ENCODE measurements at places on chromosomes 4 and X. TPM values are rescaled to one million over a fixed set of nuclear protein-coding genes. Genes with fewer than 3 reads are reported as not detected.

DNA sequence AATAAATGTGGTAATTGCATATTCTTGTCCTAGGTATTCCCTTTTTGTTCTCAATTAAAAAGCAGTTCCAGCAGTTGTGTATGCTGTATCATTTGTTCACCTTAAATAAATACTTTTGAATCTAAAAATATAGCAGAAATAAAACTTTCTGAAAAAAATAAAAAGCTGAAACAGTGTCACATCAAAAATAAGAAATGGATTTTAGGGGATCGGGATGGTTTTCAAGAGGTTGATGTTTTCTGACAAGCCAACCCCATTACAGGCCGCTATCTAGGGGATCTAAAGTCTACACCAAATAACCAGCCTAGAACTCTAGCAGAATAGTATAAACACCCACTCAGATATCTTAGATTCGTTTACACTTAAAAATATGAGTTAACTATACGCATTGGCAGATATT is 95.4 kb upstream of the MAML3 start:
- DNase-seq, result no peak

- DNase-seq, result no peak
Observed at GRCh38 chrX:136850441-136851175, 29.9 kb downstream of the RBMX start.

- DNase-seq, result no peak
Observed at GRCh38 chr4:98491899-98492559, 166.4 kb downstream of the TSPAN5 start.

GRCh38 chr4:76993787-76994641 is 44.5 kb downstream of the SEPTIN11 start:
- no peak for DNase-seq

- DNase-seq, result no peak
Observed at GRCh38 chr4:74474345-74475090, 29.6 kb downstream of the AREG start.

DNA sequence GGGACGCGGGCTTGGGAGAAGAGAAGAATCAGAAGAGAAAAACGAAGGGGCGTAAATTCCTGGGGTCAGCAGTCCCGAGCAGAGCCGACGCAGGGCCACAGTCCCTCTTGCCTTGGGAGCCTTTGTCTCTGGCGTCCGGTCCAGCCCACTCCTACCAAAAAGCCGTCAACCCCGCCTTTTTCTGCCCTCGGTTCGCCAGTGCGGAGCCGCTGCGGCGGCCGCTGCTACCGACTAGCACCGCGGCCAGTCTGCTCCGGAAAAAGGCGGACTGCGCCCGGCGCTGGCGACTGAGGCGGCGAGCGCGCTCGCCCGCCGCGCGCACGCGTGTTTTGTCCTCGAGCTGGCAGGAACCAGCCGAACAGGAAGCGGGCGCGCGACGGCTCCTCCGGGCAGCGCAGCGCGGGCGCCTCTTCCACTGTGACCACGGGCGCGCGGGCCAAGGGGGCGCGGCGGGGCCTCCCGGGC is 502 bp downstream of the HNRNPDL start:
- DNase-seq, result no peak

DNA sequence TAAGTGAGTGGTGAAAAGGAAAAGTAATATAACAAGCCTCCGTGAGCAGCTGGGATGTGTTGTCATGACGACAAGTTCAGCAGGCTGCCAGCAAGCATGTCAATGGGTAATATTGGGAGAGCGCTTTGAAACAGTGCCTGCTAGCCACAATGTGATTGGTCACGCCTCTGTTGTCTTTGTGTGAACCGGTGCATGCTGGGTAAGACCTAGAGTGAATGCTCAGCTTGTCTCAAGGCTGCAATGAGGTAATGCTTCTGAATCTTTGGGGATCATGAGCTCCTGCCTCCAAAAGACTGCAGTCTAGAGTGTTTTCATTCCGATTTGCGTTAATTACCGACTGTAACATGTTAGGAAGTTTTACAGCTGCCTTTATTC is 54.9 kb downstream of the STOX2 start:
- DNase-seq, result peak; percentile 69

GRCh38 chr4:23720556-23720955 is 169.3 kb downstream of the PPARGC1A start:
- DNase-seq, result no peak

GRCh38 chrX:72255445-72255844 is 16.6 kb upstream of the ERCC6L start:
- DNase-seq, result no peak

DNA sequence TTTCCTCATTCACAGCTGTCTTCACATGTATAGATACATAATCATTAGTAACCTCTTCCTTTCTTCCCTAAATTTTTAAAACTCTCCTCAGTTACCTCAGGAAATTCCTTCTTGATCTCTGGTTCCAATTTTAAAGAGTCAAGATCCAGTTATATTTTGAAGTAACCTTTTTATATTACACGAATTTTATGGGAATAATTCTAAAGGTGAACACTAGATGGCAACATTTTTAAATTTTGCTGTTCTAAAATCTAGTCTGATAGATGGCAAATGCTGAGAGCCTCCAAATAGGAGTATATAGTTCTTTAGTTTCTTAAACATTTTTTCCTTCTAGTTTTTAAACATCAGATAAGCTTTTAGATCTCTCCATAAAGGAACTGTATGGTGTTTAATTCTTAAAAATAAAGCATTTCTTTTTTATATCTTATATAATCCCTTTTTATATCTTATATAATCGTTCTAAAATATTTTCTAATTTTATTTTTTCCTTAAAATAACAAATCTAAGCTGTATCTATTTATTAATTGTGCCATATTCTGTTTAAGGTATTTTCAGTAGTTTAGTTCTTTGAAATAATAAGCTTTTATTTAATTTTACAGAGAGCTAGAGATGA is 37.9 kb upstream of the PAPSS1 start:
- DNase-seq, result no peak

- no peak for DNase-seq
Observed at GRCh38 chr4:139689093-139689722, 23.6 kb downstream of the MGST2 start.

DNA sequence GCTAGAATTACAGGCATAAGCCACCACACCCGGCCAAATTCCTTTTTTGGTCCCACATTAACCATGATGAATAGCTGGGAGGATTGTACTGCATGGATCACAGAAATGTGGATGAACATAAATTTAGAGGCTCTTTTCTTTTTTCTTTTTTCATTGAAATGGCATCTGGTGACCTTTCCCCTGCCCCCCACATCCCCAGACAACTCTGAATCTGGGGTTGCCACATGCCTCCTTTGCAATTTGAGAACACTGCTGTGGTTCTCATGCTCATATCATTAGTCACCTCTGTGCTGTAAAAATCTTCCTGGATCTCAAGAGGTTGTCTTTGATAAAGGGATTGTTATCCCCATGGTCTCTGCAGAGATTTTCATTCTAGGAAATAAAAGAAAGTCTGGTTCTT is 22.8 kb upstream of the FMR1NB start:
- no peak for DNase-seq

DNA sequence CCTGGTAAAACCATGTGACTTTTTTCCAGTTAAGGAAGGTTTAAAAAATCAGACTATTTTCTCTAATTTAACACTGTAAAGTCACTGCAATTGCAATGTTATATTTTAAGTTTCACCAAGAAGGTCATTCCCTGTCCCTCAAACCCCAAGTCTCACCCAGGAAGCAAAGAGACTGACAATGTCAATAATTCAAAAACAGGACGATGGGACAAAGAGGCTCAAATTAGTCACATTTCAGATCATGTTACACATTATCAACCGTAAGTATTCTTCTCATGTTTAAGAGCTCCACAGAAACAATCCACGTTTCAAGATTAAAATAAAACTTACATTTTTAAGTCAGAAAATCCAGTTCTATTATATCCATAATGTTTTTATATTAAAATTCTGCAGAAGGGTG is 13.2 kb downstream of the SHISA3 start:
- no peak for DNase-seq

- peak; percentile 50 for DNase-seq
Observed at GRCh38 chr4:7101692-7102515, 34.0 kb upstream of the GRPEL1 start.

- no peak for DNase-seq
Observed at GRCh38 chr4:39526765-39527295, 409 bp downstream of the UGDH start.

- no peak for DNase-seq
Observed at GRCh38 chrX:70134116-70134477, 850 bp downstream of the IGBP1 start.

GRCh38 chrX:11196476-11196875 is 85.3 kb downstream of the HCCS start:
- no peak for DNase-seq

- DNase-seq, result no peak
Observed at GRCh38 chr4:126106658-126107057, 791.9 kb downstream of the FAT4 start.

DNA sequence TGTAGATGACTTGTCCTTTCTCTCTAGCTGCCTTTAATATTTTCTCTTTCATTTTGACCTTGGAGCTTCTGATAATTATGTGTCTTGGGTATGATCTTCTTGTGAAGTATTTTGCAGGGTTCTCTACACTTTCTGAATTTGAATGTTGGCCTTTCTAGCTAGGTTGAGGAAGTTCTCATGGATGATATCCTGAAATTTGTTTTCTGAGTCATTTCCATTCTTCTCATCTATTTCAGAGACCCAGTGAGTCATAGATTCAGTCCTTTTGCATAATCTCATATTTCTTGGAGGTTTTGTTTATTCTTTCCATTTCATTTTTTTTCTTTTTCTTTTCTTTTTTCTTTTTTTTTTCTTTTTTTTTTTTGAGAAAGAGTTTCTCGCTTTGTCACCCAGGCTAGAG is 585.7 kb upstream of the PABPC4L start:
- no peak for DNase-seq

- no peak for DNase-seq
Observed at GRCh38 chrX:33211356-33212260, at the start of gene DMD. Gene DMD (minus strand): TSS chrX:33211549. CDS start chrX:33211312, 237 bp downstream.

DNA sequence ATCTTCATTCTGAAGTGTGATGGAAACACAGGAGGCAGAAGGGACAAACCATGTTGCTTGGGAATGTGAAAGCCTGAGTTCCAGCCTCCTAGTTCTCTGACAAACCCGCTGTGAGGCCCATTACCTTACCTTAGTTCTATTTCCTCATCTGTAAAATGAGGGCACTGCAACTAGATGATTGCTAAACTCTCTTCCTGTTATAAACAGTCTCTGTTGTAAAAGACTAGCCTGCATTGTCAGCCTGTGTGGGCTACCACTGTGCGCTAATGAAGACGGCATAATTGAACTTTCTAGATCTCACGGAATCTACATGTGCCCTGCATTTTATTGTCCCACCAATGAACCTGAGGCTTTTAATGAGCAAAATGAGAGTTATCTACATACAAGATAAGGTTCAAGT is 147.2 kb downstream of the AFF2 start:
- DNase-seq, result no peak

DNA sequence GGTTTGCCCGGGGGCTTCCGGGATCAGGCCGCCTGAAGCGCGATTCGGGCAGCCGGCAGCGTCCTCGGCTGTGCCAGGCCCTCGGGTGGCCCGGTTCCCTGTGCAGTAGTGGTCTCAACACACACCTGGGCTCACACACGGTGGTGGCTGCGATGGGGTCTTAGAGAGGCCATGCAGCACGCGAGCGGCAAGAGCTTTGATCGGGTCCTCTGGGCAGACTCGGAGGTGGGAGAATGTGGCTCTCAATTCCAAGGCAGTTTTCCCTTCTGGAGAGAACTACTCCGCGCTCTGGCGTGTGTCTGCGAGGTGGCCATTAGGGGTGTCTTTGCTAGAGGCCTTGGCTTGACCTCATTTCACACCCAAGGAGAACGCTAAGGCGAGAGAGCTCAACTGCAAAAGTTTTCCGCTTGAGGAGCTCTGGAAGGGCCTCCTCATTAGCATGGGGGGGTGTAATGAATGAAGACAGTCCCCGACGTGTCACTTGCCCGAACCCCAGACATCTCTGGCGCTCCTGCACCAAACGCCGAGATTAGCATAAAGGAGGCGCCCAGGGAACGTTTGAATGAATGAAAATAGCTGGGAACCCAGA is 771 bp upstream of the RBPJ start:
- no peak for DNase-seq

DNA sequence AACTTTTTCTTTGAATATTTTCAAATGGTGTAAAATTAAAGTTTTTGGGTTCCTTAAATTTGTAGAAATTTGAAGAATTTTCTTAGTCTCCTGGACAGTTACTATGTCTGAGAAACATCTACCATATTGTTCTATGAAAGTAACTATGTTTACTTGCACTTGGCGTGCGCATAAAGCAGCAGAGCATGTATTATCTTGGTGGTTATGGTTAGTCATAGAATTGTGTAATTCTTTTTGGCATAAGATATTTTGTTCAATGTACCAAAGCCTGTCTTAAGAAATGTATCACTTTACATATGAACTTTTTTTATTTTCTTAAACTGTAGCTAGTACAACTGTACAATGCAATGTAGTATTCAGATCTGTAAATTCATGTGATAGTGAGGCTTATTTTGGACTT is 49.2 kb downstream of the CDS1 start:
- DNase-seq, result no peak

- DNase-seq, result no peak
Observed at GRCh38 chr4:19992471-19993093, 259.1 kb upstream of the SLIT2 start.

- DNase-seq, result no peak
Observed at GRCh38 chr4:181046809-181047208, 1196.4 kb upstream of the TENM3 start.

DNA sequence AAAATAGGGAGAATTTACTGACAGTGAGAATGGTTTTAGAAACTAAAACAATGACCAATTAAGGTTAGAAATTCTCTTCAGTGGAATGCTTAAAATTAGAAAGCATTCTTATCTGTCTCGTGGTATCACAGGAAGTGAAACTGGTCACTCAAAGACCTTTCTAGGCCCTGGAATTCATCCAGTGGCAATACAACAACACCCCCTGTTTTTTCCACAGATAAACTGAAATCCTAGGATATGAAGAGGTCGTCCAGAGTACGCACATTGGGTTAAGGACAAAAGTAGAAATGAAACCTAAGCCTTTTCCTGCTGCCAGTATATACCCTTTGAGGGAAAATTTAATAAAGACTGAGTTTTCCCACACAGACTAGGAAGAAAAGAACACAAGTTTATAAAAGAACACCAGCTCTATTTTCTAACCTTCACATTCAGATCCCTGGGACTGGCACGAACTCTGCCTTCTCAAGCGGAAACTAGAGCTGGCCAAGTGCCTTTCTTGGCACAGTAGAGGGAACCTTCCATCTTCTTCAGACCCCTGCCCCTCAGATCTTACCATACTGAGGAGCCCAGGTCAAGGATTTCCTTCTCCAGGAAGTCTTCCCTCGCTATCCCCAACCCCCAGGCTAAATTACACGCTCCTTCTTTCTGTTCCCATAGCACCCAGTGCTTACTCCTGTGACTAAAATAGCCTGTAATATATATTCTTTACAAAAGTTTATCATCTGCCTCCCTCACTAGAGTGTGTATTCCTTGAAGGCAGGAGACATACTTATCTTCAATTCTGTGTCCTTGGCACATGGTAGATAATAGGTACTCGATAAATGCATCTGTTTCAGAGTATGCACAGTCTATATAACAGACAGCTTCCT is 16.9 kb downstream of the LHFPL1 start:
- DNase-seq, result no peak

Gene POU3F4
- total RNA-seq, result not detected

Gene RNF175
- total RNA-seq, result 3.3 TPM

Gene TRIM61
- 3.6 TPM for total RNA-seq

Gene PAGE1
- not detected for total RNA-seq

Gene TRIML2
- not detected for total RNA-seq

Gene KLHL4
- total RNA-seq, result 23.8 TPM

Gene HPRT1
- 19.4 TPM for total RNA-seq

Gene RBMXL3
- not detected for total RNA-seq

Gene MAGIX
- total RNA-seq, result 1.9 TPM
